ENCODE measurements at places on chromosomes 11 and 22. TPM values are rescaled to one million over a fixed set of nuclear protein-coding genes. Genes with fewer than 3 reads are reported as not detected.
A peak's percentile ranks its signal among the peaks of the same experiment; 100 is the strongest.

- peak; percentile 92 for DNase-seq
Observed at GRCh38 chr11:128630367-128631230, 43.2 kb upstream of the ETS1 start.

DNA sequence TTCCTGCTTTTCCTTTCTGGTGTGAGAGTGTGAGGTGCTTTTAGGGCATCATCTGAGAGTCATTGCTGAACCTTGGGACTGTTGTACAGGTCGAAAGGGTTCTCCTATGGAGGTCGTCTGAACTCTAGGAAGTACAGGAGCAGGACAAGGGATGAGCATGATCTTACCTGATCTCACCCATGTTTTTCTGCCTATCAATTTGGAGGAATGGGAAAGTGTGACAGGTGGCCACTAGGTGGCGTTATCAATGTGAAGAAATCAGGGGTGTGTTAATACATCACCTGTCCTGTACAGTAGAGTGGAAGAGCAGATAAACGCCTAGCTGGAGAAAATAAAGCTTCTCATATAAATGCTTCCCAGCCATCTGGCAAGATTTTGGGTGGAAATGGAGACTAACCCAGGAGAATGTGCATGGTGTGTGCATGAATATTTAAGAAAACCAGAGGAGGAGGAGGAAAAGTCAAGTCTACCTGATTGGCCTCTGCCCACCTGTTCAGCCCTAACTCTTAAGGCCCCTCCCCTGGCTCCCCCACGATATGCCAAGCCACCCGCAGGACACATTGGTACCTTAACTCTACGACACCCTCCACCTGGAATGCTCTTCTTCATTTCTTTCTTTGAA, 72.0 kb upstream of the NARS2 start:
- DNase-seq: no peak

SELENOM gene
- 5.1 TPM for total RNA-seq

GRCh38 chr22:48713272-48714205, 1114.1 kb downstream of the BRD1 start:
- DNase-seq: no peak

MS4A15 gene
- total RNA-seq: not detected

NUP160 gene
- total RNA-seq: 33.7 TPM

DNA sequence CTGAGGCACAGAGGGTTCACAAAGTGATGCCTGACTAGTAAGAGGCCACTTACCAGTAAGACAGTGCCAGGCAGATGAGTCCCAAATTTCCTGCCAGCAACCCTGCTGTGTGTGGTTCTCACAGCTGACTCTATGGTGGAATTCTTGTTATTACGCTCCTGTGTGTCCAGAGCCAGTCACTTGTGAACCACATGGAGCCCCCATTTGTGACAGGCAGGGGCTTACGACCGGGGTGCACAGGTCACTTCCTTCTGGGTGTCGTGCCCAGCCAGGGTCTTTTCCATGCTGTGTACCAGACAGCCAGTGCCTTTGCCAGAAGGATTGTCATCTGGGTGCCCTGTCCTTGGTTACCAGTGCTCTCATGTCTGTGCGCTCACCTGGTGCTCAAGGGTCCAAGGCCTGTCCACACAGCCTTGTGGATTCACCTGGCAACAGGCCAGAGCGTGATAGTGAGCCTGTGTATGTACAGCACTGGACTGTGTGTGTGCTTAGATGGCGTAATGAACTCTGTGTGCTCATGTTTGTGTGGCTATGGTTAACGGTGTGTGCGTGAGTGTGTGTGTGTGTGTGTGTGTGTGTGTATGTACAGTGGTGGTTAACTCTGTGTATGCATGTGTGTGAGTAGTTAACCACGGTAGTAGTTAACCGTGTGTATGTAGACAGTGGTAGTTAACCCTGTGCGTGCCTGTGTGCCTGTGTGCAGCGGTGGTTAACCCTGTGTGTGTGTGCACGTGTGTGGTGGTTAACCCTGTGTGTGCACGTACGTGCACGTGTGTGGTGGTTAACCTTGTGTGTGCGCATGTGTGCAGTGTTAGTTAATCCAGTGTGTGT, 18.6 kb downstream of the GRAMD4 start:
- no peak for DNase-seq

RASSF10 gene
- total RNA-seq: under 0.01 TPM

DNA sequence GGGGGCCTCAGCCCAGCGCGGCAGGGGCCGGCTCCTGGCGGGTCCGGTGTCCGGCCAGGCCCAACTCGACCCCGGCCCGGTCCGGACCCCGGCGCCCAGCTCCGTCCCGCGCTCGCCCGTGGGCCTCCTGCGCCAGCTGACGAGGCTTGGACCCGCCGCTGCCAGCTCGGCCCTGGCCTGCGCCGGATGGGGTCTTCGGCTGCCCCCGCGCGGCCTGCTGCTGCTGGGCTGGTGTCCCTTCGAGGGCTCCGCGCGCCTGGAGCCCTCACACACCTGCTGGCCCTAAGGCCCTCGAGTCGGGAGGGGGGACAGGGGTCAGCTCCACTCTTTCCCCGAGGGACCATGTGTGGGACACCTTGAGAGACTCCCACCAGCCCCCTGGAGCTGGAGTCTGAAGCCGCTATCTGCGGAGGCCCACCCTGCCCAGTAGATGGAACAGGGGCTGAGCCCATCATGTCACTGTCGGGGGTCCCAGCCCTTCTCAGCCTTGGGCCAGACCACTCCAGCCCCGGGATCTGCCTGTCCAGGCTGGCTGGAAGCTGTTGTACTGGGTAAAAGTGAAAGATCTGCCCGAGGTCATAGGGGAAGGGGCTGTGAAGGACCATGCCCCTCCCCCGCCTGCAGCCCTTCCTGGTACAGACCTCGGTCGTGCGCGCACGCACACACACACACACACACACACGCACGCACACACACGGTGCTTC, 768 bp upstream of the CDKN1C start:
- no peak for DNase-seq

- no peak for DNase-seq
Observed at GRCh38 chr11:27973851-27974536, 134.0 kb downstream of the KIF18A start.

DNA sequence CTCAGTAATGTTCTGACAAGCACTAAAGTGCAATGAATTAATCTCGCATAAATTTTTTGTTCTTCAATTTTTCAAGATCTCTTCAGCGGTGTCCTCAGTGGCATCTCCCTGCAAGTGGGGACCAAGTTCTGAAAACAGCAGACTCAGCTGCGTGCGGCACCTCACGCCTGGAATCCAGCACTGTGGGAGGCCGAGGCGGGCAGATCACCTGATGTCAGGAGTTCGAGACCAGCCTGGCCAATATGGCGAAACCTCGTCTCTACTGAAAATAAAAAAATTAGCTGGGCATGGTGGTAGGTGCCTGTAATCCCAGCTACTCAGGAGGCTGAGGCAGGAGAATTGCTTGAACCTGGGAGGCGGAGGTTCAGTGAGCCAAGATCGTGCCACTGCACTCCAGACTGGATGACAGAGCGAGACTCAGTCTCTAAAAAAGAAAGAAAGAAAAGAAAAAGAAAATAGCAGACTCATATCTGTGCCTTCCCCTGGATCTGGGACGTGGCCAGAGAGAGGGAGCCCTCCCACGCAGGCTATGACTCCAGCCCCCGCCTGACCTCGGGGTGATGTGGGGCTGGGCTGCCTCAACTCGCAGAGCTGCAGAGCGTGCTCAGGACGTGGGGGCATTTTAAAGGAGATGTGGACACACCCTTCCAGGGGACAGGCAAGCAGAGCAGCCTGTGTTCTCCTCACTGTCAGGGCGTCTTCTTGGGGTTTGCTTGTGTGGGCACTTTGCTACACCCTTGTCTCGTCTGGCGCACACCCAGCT, 346.6 kb downstream of the BRD1 start:
- no peak for DNase-seq

GRCh38 chr11:102780491-102780918, at the start of gene MMP10:
Gene MMP10, minus strand, starts transcription at chr11:102780628. Its CDS starts 37 bp downstream, at chr11:102780591.
- DNase-seq: peak; percentile 45

- DNase-seq: no peak
Observed at GRCh38 chr11:108302121-108302785, 79.4 kb downstream of the ATM start.

LARGE2 gene
- total RNA-seq: 0.27 TPM

- no peak for DNase-seq
Observed at GRCh38 chr11:3853899-3854659, 1.4 kb upstream of the STIM1 start.

LMNTD2 gene
- total RNA-seq: 1.6 TPM

NAALAD2 gene
- total RNA-seq: 0.81 TPM

GUCY1A2 gene
- total RNA-seq: under 0.01 TPM

OR10A2 gene
- total RNA-seq: under 0.01 TPM

CSTF3 gene
- 6.7 TPM for total RNA-seq

SCUBE1 gene
- 1.3 TPM for total RNA-seq

DNA sequence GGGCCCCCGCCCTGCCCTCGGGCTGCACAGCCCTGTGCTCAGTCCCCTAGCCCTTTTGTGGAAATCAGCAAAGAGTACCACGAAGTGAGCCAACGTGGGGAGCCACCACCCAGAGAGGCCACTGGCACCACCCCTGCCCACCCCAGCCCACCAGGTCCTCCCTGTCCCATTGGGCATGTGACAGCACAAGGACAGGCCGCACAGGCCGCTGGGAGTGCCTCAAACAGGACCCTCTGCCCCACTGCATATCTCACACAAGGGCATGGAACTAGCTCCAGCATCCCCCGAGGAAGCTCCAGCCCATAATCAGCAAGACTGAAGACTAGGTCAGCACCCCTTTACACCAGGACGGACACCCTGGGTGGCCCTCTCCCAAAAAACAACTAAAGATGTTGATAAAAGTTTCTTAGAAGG, 29.7 kb downstream of the GNB1L start:
- no peak for DNase-seq

GRCh38 chr22:23217171-23218052, 37.1 kb downstream of the BCR start:
- DNase-seq: no peak

DNA sequence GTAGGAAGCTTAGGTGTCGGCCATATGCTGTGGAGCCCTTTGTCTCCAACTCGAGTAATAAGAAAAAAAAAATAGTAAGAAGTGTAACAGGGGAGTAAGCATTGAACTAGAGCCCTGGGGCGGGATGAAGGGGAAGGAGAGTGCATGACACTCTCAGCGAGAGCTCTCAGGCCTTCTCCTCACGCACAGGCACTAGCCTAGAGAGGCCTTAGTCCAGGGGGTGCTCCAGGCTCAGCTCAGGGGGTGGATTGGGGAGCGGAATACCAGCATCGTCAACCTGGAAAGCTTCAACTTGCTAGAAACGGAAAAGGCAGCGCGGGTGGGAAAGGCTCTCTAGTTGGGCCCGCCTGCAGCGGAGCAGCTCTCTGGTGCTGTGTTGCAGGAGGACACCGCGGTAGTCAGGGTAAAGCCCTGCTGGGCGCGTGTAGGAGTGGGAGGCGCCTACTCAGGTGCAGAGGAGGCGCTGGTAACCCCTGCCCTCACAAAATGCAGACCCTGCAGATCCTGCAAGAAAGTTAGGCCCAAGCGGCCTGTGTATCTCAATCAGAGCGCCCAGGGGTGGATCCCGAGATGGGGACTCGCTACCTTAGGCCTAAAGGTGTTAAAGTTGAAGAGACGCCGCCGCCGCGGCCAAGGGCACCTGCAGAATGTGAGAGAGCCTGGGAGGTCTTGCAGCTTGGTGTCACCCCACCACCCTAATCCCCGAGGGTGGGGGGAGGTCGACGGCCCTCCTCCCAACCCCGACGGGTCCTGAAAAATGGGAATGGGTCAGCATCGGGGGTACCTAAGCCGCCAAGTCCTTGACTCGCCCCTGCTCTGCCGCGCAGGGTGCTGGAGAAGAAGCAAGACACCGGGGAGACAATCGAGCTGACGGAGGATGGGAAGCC, 2.8 kb downstream of the SLC17A6 start:
- DNase-seq: no peak

DNA sequence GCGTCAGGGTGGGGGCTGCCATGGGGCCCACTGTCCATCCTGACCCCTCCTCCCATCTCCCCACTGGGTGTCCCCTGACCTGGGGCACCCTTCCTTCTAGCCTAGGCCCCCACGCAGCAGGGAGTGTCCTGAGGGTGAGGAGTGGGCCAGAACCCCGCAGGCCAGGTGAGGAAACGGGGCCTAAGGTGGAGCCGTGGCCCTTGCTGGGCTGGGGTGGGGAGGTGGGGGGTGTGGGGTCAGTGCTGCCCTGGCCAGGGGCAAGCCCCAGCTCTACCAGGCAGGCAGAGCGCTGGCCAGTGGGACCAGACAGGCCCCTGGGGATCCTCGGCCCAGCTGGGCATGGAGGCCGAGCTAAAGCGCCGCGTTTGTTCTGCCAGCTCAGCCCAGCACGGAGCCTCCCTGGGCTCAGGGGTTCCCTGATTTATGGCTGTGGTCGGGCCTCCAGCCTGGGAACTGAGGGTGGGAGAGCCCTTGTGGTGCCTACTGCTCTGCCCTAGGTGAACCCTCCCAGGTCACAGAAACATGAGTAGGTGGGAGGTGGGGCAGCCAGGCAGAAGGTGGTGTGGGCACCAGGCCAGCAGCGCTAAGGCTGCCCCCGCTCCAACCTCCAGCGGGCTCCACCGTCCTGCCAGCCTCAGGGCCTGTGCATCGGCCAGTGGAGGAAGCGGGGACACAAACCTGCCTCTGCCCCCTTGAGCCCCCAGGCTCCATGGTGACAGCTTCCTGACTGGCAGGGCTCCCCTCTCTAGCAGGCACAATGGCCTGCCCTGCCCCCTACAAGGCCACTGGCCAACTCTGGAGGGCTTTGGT, 22.4 kb downstream of the TRMU start:
- DNase-seq: no peak

DNA sequence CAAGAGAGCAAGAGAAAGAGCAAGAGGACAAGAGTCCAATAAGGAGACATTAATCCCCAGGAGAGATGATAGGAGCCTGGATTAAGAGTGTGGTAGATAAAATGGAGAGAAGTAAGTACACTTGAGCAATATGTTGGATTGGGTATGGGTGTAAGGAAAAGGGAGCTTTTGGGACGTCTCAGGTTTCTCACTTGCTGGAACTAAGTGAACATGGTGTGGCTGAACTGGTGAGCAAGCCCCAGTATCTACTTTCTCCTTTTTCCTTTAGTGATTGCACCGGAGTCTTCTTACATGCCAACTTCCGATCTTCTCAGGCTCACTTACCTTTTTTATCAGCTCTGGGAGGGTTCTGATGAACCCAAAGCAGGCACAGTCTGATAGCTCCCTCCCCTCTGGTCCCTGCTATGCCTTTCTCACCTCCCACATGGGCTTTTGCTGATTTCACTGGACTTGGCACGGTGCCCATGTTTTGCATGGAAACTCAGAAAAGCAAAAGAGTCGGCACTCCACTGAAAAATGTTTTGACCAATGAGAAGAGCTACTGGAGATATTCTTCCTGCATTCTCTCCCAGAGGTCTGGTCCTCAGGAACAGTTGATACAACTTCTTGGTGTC, 14.5 kb upstream of the APLNR start:
- DNase-seq: no peak

MS4A7 gene
- 3.8 TPM for total RNA-seq

OR52I1 gene
- not detected for total RNA-seq

- no peak for DNase-seq
Observed at GRCh38 chr11:78147807-78148206, 8.4 kb upstream of the ALG8 start.

MICAL3 gene
- 15.9 TPM for total RNA-seq

FAM111A gene
- total RNA-seq: 28.0 TPM

GRCh38 chr11:11966826-11967668, 41.4 kb downstream of the DKK3 start:
- peak; percentile 70 for DNase-seq

Data from hematopoietic multipotent progenitor cell (in vitro differentiated cells).